ENCODE measurements at places on chromosomes 5 and 9. TPM values are rescaled to one million over a fixed set of nuclear protein-coding genes. Genes with fewer than 3 reads are reported as not detected.

DNA sequence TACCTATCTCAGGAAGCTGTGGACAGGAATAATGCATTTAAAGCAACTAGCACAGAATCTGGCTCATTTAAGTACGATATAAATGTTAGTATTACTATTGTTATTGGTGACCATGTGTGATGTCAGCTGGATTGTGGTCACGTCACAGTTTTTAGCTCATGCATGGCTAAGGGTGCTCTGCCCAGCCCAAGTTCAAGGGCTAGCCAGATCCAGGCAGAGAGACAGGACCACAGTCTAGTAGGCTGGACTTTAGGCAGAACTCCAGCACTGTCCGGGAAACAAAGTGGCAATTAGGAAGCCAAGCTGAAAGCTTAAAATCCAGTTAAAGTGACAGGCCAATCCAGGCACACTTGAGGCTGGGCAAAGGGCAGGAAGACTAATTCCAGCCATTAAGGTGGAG lies 273.6 kb downstream of the ADAMTSL1 start:
- H3K36me3 ChIP-seq = no peaks in the 10 kb centered on the region
- H3K27me3 ChIP-seq = no peaks in the 10 kb centered on the region

- H3K4me1 ChIP-seq = no peaks in the 10 kb centered on the region
- H3K4me3 ChIP-seq = no peak overlapping the region
- H3K36me3 ChIP-seq = no peaks in the 10 kb centered on the region
- no peak for DNase-seq
Observed at GRCh38 chr9:29150606-29151005, 1577.3 kb upstream of the C9orf72 start.

GRCh38 chr9:70093944-70094343 lies 50.3 kb downstream of the MAMDC2 start:
- no peak overlapping the region for H3K4me3 ChIP-seq
- no peak for DNase-seq
- H3K4me1 ChIP-seq = no peaks in the 10 kb centered on the region
- H3K36me3 ChIP-seq = no peaks in the 10 kb centered on the region
- H3K27ac ChIP-seq = no peak overlapping the region
- no peaks in the 10 kb centered on the region for H3K27me3 ChIP-seq

GRCh38 chr5:175032741-175033151 lies 308.4 kb downstream of the MSX2 start:
- no peak overlapping the region for H3K4me3 ChIP-seq
- no peaks in the 10 kb centered on the region for H3K4me1 ChIP-seq
- H3K27ac ChIP-seq = no peak overlapping the region
- no peaks in the 10 kb centered on the region for H3K36me3 ChIP-seq
- DNase-seq = no peak

DNA sequence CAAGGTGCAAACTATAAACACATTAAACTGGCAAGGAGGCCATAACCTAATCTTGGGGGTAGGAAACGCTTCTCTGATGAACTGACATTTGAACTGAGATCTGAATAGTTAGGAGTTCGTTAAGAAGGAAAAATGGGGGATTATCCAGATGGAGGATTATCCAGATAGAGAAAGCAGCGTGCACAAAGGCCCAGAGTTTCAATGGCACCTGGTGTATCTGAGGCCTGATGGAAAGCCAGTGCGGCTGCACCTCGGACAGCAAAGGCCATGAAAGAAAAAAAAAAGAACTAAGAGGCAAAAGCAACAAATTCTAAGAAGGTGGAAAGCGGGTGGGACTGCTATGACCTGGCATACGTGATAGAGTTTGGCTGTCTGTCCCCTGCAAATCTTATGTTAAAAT lies 13.0 kb upstream of the CTNNAL1 start:
- H3K4me1 ChIP-seq = peaks cover 6% of the 10 kb centered on the region
- no peak overlapping the region for H3K27ac ChIP-seq
- no peaks in the 10 kb centered on the region for H3K36me3 ChIP-seq
- H3K27me3 ChIP-seq = no peaks in the 10 kb centered on the region

DNA sequence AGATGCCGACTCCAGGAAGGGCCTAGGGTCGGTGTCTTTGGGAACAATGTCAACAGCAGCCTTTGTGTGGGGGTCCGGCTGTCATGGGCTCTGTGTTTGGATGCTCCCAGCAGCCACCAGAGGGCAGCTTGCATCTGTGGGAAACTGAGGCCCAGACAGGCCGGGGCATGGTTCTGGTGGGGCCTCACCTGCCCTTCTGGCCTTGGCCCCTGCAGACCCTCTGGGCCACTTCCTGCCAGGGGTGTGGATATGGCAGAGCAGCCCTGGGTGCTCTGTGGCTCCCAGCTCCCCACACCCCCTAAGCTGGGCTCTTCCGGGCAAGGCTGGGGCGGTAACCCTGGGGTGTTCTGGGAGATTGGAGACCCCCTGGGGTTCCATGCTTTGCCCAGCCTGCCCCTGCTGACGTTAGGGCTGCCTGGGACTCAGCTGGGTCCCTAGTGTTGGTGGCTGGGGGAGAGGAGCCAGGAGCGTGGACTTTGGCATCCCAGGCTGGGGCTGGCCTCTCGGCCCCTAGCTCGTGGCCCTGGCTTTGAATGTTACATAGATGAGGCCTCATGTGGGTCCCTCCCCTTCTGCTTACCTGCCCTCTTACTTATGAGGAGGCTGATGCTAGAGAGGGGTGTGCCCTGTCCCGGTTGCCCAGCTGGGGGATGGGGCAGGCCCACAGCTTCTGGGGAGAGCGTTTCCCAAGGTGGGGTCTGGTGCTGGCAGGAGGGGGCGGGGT lies 38.3 kb downstream of the RXRA start:
- H3K27ac ChIP-seq = no peak overlapping the region
- peaks cover 16% of the 10 kb centered on the region for H3K4me1 ChIP-seq
- H3K36me3 ChIP-seq = no peaks in the 10 kb centered on the region

GRCh38 chr9:686321-686813 lies 155.1 kb upstream of the DMRT1 start:
- H3K4me1 ChIP-seq = no peaks in the 10 kb centered on the region
- H3K27me3 ChIP-seq = no peaks in the 10 kb centered on the region
- H3K4me3 ChIP-seq = no peak overlapping the region
- H3K27ac ChIP-seq = no peak overlapping the region

DNA sequence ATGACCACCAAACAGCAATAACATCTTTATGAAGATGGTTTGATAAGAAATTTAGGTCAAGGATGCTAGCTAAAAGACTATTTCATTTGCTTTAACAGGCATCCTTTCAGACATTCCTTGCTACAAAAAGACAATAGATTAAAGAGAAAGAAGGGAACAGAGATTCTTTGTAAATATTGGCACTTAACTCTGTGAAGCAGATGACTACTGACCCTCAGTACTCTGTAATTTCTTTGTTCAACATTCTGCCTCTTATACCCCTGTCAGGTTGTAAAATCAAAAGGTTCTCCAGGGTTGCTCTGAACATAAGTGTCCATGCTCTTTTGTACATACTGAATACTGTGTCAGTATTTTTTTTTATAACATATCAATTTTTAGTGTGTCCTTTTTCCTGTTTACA lies 610.6 kb upstream of the GRAMD2B start:
- H3K27me3 ChIP-seq = no peaks in the 10 kb centered on the region
- no peak for DNase-seq
- H3K27ac ChIP-seq = no peak overlapping the region
- H3K36me3 ChIP-seq = no peaks in the 10 kb centered on the region
- H3K4me3 ChIP-seq = no peak overlapping the region

DNA sequence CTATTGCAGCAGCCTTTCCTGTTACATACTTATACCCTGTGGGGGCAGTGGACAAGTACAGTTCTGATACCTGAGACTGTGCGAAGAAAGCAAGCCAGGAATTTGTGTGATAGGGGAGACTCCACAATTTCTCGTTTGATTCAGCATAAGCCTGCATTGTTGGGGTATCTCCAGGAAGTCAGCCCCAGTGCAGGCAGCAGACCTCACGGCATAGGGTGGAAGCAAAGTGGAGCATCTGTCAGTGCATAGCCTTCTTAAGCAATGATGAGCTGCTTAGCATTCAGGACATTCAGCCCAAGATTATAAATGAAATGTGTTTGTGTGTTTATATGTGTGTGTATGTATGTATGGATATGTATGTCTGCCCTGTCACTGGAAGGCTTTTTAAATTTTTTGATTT lies 157.0 kb downstream of the SH3GL2 start:
- DNase-seq = no peak
- H3K4me1 ChIP-seq = no peaks in the 10 kb centered on the region
- H3K4me3 ChIP-seq = no peak overlapping the region
- no peak overlapping the region for H3K27ac ChIP-seq
- no peaks in the 10 kb centered on the region for H3K36me3 ChIP-seq

- DNase-seq = no peak
- H3K4me3 ChIP-seq = no peak overlapping the region
- H3K4me1 ChIP-seq = peaks cover 10% of the 10 kb centered on the region
- peaks cover 60% of the 10 kb centered on the region for H3K36me3 ChIP-seq
Observed at GRCh38 chr5:138569782-138570181, 5.4 kb downstream of the HSPA9 start.

DNA sequence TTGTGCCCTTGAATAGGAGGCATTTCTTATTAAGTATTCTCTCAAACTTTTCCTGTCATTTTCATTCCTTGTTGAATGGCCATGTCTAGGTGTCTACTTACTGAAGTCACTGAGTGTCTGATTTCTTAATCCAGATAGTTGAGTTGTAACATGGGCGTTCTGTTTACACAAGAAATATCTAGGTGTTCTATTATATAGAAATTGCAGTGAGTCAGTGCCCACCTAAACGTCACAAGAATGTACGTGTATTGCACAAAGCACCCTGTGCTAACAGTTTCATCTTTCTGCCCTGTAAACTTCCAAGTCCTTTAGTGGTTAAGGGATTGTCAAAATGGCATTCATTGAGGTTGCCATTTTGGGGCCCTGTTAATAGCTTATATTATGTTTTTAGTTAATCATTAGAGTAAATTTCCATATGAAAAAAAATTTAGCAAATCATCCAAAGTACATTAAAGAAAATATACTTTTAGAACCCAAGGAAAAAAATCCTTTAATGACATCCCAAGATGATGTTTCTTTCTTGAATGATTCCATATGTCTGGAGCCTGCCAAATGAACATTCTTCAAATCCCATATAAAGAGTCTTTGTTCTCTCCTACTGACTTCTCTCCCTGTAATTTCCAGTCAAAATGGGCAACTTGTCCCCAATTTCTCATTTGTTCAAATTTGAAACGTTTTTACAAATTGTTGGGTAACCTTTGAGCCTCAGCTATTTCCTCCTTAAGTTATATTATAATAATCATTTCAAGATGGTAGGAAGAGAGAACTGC lies 114.2 kb downstream of the GOLPH3 start:
- H3K4me3 ChIP-seq = no peak overlapping the region
- H3K27ac ChIP-seq = no peak overlapping the region
- DNase-seq = no peak
- H3K36me3 ChIP-seq = no peaks in the 10 kb centered on the region
- H3K4me1 ChIP-seq = no peaks in the 10 kb centered on the region

DNA sequence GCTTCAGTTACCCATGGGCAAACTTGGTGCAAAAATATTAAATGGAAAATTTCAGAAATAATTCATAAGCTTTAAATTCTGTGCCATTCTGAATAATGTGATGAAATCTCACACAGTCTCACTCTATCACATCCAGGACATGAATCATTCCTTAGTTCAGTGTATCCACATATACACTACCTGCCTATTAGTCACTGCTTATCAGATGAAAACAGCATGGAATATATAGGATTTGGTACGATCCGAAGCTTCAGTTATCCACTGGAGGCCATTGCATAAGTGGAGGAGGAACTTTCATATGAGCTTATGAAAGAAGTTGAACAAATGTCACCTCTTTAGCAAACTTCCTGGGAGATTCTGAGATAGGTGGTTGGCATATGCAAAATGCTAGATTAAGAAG lies 64.2 kb downstream of the GAPVD1 start:
- no peak overlapping the region for H3K4me3 ChIP-seq
- no peaks in the 10 kb centered on the region for H3K27me3 ChIP-seq
- no peak overlapping the region for H3K27ac ChIP-seq
- 0 out of 2 replicates have a peak, but pooled peaks cover 2% of the 10 kb centered on the region for H3K36me3 ChIP-seq

DNA sequence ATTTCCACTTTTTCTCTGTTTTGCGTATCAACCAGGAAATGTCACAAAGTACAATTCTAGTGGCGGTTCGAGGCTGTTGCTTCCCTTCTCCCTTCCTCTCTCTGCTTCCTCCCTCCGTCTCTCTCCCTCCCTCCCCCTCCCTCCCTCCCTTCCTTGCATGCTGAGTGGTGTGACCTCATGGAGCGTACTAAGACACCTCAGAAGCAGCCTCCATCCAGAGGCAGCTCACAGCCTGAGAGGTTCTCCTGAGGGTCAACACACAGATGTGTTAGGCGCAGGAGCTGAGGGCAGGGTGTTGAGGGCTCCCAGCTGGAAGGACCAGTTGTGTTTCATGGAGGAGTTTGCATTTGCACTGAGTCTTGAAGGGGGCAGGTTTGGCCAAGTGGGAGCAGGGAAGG lies 57.7 kb downstream of the COL5A1 start:
- H3K4me3 ChIP-seq = no peak overlapping the region
- no peak overlapping the region for H3K27ac ChIP-seq
- DNase-seq = no peak
- no peaks in the 10 kb centered on the region for H3K4me1 ChIP-seq
- no peaks in the 10 kb centered on the region for H3K36me3 ChIP-seq

- peaks cover 74% of the 10 kb centered on the region for H3K36me3 ChIP-seq
- H3K4me3 ChIP-seq = no peak overlapping the region
- no peaks in the 10 kb centered on the region for H3K27me3 ChIP-seq
- DNase-seq = no peak
Observed at GRCh38 chr5:72854419-72854818, 38.0 kb downstream of the TNPO1 start.

GRCh38 chr9:87836951-87837705 lies 45.5 kb upstream of the SPATA31E1 start:
- no peaks in the 10 kb centered on the region for H3K27me3 ChIP-seq
- no peaks in the 10 kb centered on the region for H3K36me3 ChIP-seq
- no peak overlapping the region for H3K4me3 ChIP-seq
- DNase-seq = no peak
- H3K4me1 ChIP-seq = no peaks in the 10 kb centered on the region

DNA sequence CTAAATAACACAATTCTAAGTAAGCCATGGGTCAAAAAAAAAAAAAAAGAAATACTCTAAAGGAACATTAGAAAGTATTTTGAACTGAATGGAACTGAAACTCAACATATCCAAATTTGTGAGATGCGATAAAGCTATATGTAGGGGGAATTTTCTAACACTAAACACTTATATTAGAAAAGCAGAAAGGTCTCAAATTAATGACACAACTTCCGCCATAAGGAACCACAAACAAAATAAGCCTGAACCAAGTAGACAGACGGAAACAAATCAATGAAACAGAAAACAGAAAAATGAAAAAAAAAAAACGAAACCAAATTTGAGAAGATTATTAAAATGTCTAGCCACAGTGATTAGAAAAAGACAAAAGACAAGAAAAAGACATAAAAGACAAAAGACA lies 39.9 kb downstream of the ADAMTS6 start:
- DNase-seq = no peak
- no peak overlapping the region for H3K4me3 ChIP-seq
- no peaks in the 10 kb centered on the region for H3K36me3 ChIP-seq
- H3K4me1 ChIP-seq = no peaks in the 10 kb centered on the region

Gene NCS1
- total RNA-seq = 31.6 TPM

Gene MRPS30
- total RNA-seq = 47.2 TPM

Gene WHRN
- total RNA-seq = 18.0 TPM
